Occipital lobe (tissue), 3 donors: ENCODE measurements at places on chromosomes 4 and X. TPM values are rescaled to one million over a fixed set of nuclear protein-coding genes. Genes with fewer than 3 reads are reported as not detected.

DNA sequence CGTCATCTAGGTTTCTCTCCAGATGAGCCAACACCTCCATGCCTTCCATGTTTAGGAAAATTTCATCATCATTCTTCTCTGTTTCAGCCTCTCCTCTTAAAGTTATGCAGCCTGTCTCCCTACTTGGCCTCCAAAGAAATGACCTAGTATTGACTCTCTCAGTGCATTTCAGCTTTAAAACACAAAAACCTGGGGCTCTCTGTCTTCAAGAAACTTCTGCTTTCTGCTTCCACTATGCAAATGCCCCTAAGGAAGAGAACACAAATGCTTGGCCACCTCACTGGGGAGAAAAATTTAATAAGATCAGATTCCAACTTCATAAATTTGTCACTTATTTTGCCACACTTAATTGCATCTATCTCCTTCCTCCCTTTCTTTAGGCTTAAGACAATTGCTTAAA lies 93.3 kb downstream of the GPRIN3 start:
- DNase-seq, result no peak

ARL9 gene
- 3.4 TPM for total RNA-seq

GRCh38 chr4:5096261-5096660 lies 45.0 kb downstream of the STK32B start:
- no peak for DNase-seq

DNA sequence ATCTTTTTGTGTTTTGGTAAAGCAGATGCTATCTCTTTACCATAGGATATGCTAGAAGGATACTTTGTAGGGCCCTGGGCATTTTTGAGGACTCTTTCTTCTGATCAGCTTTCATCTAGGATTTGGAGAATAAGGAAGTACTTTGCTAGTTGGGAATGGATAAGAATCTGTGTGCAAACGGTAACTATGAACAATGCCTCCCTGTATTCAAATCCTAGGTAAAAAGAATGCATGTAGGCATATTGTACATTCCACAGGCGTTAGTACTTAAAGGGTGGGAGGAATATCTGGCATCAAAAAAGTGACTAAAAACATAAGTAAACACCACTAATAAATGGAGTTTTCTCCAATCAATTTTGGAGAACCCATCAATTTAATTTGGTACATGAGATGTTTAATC lies 59.7 kb downstream of the SH3BGRL start:
- no peak for DNase-seq

ABLIM2 gene
- 18.4 TPM for total RNA-seq

DNA sequence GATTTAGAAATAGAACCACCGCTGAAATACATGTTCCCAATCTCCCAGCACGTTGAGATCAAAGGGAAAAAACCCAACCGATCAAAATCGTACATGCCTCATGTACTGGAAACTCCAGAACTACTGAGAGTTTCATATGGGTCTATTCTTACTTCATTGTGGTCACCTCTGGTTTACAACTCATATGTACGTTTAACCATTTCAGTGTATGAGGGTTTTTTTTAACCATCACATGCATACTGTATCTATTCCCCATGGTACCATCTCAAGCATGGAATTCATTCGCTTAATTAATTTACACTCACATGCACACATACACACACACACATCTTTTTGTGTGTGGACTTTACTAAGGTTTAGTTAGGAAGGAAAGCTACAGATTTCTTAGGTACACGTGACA lies 46.0 kb upstream of the CLNK start:
- DNase-seq, result no peak

GRCh38 chr4:81651243-81651899 lies 179.7 kb upstream of the RASGEF1B start:
- DNase-seq, result no peak
